SHP77 (cell line): ENCODE measurements at places on chromosomes 2 and 18.
A peak's percentile ranks its signal among the peaks of the same experiment; 100 is the strongest.

- DNase-seq: no peak
Measured at GRCh38 chr2:179861416-179862067, at the start of gene ZNF385B. Gene ZNF385B, minus strand, starts transcription at chr2:179861612.

DNA sequence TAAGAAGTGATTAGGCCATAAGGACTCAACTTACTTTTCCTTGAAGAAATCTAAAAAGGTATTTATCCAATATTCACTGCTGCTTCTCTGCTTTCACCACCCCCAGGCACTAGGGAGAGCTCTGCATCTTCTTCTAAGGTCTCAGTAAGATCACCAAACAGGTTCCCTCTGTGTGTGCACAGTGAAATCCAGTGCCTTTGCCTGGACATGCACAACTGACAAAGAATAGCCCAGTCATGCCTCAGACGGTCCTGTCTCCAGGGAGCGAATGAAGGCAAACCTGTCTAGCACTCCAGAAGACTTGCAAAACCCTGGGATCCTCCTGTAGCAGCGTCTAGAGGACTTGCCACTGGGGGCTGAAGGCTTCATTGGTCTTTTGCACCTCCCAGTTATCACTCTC lies 344.5 kb upstream of the LRATD1 start:
- DNase-seq: no peak

- DNase-seq: no peak
Measured at GRCh38 chr2:136025057-136025973, 39.9 kb upstream of the DARS1 start.

DNA sequence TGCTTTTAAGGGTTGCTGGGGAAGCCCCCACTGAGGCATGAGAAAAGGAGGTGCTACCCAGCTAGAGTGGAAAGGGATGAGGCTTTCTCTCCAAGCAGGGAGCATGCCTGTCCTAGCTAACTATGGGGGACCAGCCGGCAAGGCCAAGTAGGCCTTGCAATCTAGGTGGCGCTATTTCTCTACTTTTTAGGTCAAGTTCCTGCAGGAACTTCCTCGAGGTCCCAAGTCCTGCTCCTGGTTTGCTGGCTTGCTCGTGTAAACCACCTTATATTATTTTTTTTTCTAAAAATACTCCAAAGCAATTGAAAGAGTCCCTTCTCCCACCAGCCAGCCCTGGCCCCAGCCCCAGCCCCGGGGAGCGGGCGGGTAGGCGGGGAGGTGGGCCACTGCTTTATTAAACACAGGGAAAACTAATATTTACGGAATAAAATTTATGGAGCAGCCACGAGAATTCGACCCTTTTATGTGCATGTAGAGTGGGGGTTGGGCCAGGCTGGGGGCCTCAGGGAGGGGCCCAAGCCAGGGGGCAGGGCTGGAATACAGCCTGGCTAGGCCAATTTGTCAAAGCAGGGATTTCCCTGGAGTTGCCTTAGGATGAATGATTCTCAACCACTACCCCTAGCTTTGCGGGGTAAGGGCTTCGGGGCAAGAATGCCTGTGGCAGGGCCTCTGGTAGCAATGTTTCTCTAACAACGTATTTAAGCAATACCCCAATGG lies 12.8 kb upstream of the IHH start:
- DNase-seq: peak; percentile 80

GRCh38 chr2:235722869-235723268 lies 229.0 kb downstream of the AGAP1 start:
- DNase-seq: no peak

GRCh38 chr2:39738936-39739335 lies 40.1 kb downstream of the THUMPD2 start:
- no peak for DNase-seq

GRCh38 chr2:170973225-170973491 lies 44.1 kb downstream of the GORASP2 start:
- DNase-seq: no peak

DNA sequence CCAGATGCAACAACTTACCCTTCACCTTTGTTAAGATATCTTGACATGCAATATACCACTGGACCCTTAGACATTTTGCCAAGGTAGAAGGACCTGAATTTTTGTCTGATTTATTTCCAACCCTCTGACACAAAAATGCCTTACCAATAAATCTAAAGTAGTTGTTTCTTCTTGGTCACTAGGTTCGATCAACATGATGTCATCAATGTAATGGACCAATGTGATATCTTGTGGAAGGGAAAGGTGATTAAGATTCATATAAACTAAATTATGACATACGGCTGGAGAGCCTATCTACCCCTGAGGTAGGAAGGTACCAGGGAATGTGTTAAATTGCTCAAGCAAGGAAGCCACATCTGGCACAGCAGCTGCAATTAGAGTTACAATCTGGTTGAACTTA lies 67.7 kb upstream of the SERPINE2 start:
- no peak for DNase-seq

DNA sequence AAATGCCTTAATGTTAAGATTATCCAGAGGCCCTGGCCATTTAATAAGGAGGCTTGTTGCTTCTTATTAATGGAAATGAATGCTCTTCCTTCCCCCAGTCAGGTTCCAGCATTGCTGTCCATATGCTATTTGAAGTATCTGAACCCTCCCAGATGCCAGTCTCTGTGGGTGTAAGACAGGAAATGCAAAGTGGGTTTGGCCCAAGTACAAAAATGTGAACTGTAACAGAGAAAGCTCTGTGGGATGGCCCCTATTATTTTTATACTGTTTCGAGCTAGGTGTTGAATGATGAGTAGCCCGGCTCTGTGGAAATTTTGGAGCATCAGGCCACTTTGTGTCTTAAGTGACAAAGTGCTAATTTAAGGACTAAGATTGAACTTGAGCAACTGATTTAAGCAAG lies 141.0 kb downstream of the UXS1 start:
- no peak for DNase-seq

DNA sequence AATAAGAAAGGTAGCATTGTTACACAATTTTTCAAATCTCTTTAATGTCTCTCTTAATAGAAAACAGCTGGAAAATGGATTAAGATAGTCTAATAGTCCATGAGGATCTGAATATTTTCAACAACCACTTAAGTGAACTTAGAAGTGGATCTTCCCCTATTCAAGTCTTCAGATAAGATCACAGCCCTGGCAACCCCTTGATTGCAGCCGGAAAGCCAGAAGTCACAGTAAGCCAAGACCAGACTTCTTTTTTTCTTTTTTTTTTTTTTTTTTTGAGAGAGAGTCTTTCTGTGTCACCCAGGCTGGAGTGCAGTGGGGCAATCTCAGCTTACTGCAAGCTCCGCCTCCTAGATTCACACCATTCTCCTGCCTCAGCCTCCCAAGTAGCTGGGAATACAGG lies 18.6 kb upstream of the ZC3H15 start:
- DNase-seq: no peak

GRCh38 chr2:240247241-240247867 lies 106.9 kb upstream of the OTOS start:
- no peak for DNase-seq

GRCh38 chr2:124704071-124704925 lies 679.2 kb downstream of the CNTNAP5 start:
- no peak for DNase-seq

DNA sequence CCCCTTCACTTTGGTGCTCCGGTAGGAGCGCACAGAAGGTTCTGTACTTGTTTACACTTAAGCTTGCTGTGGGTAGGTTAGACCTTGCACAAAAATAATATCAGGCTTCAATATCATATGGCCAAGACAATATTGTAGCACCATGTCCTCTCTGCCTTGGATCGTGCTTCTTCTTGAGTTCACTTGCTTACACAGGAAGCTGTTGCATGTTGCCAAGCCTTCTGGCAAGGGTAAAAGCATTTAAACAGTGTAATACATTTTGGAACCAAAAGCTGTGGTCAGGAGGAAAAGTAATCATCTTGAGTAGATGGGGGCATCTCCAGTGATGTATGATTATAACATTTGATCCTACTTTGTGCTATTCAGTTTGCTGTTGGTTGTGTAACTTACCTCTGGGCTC lies 197.5 kb downstream of the LTBP1 start:
- no peak for DNase-seq

DNA sequence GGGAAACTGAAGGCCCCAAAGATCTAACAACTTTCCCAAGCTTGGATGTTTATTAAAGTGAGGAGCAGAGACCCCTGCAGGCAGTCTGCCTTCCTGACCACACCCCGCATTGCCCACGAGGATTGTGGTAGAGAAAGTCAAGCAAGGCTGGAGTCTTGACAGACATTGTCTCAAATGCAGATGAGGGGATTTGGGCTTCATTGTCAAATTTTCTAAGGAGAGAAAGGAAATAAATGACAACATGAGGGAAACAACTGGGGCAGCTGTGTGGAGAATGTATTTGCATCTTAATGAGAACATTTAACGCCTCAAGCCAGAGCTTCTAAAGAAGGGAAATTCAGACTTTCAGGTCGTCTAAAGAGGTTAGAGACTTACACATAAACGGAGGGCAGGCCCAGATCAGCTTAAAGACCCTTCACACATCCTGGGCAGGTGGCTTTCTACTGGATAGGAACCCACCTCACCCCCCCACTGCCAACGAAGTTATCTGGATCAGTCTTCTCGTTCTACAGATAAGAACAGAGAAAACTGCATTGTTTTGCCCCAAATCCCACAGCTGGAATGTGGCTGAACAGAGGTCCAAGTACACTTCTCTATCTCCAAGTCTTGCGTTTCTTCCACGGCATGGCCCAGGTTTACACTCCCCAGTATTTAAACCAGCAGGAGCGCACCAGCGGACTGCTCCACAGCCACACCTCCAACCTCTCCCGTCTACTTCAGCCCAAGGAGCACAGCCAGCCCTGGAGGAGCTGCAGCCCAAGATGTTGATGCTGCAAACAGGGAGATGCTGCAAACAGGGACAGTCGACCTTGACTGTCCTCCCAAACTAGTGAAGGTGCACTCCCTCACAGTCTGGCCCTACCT lies 16.2 kb upstream of the SCG2 start:
- no peak for DNase-seq

GRCh38 chr2:220847006-220847405 lies 725.1 kb downstream of the EPHA4 start:
- DNase-seq: no peak

- no peak for DNase-seq
Measured at GRCh38 chr2:3147651-3148530, 229.7 kb downstream of the EIPR1 start.

GRCh38 chr2:42787788-42788477 lies 4.5 kb downstream of the HAAO start:
- no peak for DNase-seq

DNA sequence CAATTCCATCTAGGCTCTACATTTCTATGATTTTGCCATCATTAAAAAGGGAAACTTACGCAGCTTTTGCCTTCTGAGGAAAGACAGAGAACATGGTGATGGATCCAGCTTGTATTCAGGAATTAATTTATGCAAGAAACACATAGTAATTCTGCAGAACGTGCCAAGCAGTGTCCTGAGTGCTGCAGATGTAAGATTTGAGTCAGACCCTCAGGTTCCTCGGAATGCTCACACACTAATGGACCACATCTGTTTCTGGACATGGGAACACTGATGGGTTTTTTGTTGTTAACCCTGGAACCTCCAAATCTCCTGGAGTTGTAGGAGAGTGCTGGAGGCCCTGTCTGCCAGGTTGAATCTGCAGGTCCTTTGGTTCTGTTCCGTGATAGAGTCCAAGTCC lies 132.9 kb downstream of the SETBP1 start:
- no peak for DNase-seq

- no peak for DNase-seq
Measured at GRCh38 chr2:176461809-176462670, 192.8 kb downstream of the MTX2 start.

DNA sequence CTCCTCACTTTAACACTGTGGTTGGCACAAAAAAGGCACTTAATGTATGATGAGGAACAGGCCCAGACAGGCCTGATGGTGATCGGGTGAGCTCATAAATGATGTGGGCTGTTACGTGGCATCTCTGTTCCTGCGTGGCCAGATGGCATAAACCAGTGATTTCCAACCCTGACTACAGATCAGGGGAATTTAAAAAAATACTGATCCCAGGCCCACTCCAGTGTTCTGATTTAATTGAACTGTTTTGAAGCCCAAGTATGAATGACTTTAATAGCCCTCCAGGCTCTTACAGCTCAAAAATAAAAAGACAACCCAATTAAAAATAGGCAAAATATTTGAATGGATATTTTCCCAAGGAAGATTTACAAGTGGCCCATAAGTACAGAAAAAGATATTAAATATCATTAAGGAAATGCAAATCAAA lies 48.2 kb downstream of the LIPG start:
- DNase-seq: no peak

DNA sequence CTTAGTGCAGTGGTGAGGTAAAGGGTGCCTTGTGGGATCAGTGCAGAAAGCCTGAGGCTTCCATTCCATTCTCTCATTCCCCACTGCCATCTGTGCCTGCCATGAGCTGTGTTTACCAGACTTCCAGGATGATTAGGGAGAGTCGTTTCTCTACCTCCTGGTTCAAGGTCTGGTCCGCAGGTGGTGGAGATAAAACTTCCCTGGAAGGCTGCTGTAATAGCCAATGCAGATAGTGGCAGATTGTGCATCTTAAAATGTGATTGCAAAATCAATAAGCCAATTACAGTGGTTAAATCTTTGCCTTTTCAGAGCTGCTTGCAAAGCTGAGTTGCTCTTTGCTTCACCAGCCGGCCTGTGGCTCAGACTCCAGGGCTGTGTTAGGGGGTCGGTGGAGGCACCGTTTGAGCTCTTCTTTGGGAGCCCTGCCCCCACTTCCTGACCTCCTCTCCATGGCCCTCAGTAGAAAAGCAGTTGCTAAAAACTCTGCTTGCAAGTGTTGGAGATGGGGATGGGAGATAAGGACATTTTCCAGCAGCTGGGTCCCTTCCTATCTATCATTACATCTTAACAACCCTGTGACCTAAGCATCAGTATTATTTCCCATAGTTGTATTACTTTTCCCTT lies 95.2 kb upstream of the HS6ST1 start:
- no peak for DNase-seq

- DNase-seq: no peak
Measured at GRCh38 chr2:201500534-201500933, 49.0 kb downstream of the STRADB start.

GRCh38 chr2:58497168-58497567 lies 256.0 kb upstream of the FANCL start:
- no peak for DNase-seq

- no peak for DNase-seq
Measured at GRCh38 chr2:148570989-148571388, 73.6 kb upstream of the EPC2 start.

GRCh38 chr2:119349289-119349688 lies 17.3 kb downstream of the C2orf76 start:
- no peak for DNase-seq

DNA sequence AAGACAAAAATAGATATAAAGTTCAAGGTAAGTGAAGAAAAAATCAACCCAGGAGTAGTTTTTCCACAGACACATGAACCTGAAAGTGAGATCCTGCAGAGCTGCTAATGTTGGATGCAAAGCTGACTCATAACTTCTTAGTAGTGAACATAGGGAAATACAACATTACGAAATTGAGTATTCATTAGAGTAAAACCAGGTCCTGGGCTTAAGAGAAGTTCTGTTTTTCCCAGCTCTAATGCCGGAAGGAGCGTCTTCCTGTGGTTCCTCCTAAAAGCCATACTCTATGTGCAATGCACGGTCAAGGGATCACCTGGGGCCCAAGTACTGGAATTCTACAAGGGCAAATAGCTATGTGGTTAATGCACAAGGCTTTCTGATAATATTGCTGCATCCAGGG lies 141.7 kb downstream of the RBMS1 start:
- DNase-seq: no peak

- no peak for DNase-seq
Measured at GRCh38 chr2:159457589-159457988, 158.8 kb downstream of the BAZ2B start.
